ENCODE measurements at places on chromosomes 2 and 18.

GRCh38 chr2:20110876-20111275 is 59.4 kb upstream of the LAPTM4A start:
- no peak for DNase-seq

GRCh38 chr2:80378-80777 is 34.1 kb upstream of the FAM110C start:
- no peak for DNase-seq

DNA sequence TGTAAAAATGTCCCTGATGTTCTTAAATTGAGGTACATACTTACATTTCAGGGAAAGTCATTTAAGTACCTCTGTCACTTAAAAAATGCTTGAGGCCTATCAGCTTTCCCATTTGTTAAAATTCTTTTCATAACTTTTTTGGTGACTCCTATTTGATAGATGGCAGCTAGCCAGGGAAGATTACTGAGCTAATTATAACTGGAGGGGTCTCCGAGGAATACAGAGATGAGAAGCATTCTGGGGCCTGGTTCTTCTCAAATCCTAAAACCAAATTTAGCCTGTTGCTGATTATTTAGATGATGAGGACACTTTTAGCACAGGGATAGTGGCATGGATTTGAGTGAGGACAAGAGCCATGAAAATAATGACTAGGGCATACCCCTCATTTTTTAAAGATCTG is 4.8 kb downstream of the UGP2 start:
- DNase-seq, result no peak

DNA sequence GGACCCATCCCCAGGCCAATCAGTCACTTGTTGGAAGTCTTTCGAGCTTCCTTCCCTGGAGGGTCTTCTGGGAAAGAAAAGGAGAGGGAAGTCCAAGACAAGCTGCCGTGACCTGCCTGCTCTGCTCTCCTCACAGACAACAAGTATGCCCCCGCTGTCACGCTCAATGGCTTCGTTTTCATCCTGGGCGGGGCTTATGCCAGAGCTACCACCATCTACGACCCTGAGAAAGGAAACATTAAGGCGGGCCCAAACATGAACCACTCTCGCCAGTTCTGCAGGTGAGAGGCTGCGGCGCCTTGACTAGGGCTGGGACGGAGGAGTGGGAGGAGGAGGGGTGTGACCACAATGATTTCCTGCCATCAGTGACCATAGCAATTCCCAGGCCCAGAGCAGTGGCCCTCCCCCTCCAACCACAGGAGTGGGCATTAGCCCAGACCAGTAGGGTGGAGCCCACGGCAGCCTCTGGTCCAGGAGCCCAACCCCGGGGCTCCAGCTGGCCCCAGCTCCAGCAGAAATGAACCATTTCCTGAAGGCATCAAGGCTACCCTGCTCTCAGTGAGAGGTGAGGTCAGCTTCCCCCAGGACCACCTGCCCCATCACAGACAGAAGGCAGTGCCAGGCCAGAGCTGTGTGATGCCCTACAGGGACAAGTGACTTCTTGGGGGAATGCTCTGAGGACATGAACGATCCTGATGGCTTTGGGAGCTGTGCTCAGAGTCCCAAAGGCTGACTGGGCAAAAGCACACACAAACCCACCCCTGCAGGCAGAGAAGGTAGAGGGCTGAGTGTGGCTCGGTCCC is 223.1 kb downstream of the ATAD2B start:
- no peak for DNase-seq

- DNase-seq, result no peak
Measured at GRCh38 chr2:55090702-55091101, 40.5 kb upstream of the RTN4 start.

DNA sequence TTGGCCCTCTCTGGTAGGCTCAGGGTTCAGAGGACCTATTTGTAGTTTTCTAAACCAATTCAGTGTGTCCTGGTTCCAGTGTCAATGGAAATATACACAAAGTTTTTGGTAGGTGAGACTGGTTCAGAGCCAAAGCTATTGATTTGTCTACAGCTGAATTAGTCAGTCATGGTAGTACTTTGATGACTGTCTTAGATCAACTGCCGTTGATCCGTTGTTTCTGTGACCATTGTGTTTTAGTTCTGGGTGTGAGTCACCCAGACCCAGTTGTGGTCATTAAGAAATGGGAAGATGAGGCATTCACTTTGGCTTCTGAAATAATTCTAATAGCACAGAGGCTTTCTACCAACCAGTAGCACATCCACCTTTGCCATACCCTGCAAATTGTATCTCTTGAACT is 16.0 kb upstream of the RPE start:
- no peak for DNase-seq
